ENCODE measurements at places on chromosomes 1 and 21. TPM values are rescaled to one million over a fixed set of nuclear protein-coding genes. Genes with fewer than 3 reads are reported as not detected.
A peak's percentile ranks its signal among the peaks of the same experiment; 100 is the strongest.

The DNAJC6 gene
- 10.0 TPM for total RNA-seq

The CRYAA gene
- not detected for total RNA-seq

The ATAD3B gene
- total RNA-seq = 56.6 TPM

The HLX gene
- 5.5 TPM for total RNA-seq

The ERG gene
- total RNA-seq = not detected

The DNASE2B gene
- not detected for total RNA-seq

The PUSL1 gene
- total RNA-seq = 19.2 TPM

DNA sequence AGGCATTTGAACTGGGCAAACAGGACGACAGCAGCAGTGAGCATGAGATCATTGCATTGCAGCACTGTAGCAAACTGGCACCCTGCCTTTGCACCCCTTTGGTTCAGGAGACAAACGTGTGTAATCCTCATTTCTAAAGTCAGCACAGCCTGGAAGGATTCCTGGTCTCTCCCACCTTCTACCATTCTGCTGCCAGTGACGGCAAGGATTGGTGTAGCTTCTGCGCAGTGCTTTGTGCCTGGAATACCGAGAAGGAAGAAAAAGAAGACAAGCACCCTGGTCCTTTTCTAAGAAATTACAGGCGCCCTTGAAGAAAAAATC lies 805.3 kb downstream of the USP25 start:
- H3K27me3 ChIP-seq = no peaks in the 10 kb centered on the region
- H3K36me3 ChIP-seq = peaks cover 6% of the 10 kb centered on the region
- no peak for DNase-seq
- no peak overlapping the region for H3K27ac ChIP-seq
- no peaks in the 10 kb centered on the region for H3K4me1 ChIP-seq

GRCh38 chr21:17903029-17903806 lies 84.1 kb upstream of the C21orf91 start:
- H3K36me3 ChIP-seq = peaks cover 15% of the 10 kb centered on the region
- H3K4me1 ChIP-seq = peaks cover 13% of the 10 kb centered on the region
- no peak overlapping the region for H3K4me3 ChIP-seq
- peak overlapping the region; percentile 32 for H3K27ac ChIP-seq
- no peak for DNase-seq

DNA sequence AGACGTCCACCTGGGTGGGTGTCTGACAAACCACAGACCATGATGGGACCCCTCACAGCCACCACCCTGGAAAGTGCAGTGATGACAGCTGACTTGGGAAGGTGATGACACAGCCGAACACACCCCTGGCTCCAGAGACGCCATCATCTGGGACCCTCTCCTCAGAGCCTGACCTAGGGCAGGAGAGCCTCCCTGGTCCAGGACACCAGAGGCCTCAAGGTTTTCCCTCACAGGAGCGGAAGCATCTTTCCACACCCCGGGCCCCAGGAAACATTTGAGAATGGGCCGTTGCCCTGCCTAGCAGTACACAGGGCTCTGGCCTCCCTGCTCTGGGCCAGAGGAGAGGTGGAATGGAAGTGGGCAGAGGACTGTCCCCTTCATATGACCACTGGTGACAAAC lies 79.7 kb downstream of the SYT2 start:
- H3K4me3 ChIP-seq = no peak overlapping the region
- no peaks in the 10 kb centered on the region for H3K36me3 ChIP-seq
- H3K27ac ChIP-seq = no peak overlapping the region
- peaks cover 44% of the 10 kb centered on the region for H3K4me1 ChIP-seq
- H3K27me3 ChIP-seq = peaks cover 14% of the 10 kb centered on the region
- no peak for DNase-seq

DNA sequence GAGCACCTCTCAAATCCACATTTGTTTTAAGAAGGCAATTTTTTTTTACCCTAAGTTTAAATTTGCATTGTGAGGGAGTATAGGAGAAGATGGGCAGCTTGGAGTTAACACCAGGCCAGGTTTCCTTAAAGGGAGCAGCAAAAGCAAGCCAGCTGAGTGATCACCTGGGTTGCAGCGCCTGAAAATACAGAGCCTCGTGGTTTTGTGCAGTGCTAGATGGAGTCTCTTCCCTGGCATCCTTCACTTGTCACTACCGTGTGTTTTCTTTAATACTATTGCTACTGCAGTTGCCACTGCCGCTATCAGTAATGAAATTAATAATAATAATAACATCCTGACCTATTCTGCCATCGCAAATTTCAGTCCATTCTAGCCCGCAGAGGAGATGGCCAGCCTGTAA lies 35.2 kb upstream of the VAV3 start:
- no peaks in the 10 kb centered on the region for H3K27me3 ChIP-seq
- no peak overlapping the region for H3K4me3 ChIP-seq
- H3K27ac ChIP-seq = no peak overlapping the region
- H3K4me1 ChIP-seq = no peaks in the 10 kb centered on the region
- no peaks in the 10 kb centered on the region for H3K36me3 ChIP-seq

- H3K4me3 ChIP-seq = no peak overlapping the region
- no peak overlapping the region for H3K27ac ChIP-seq
- H3K4me1 ChIP-seq = peaks cover 8% of the 10 kb centered on the region
- DNase-seq = no peak
- no peaks in the 10 kb centered on the region for H3K27me3 ChIP-seq
Measured at GRCh38 chr1:183946320-183946613, 91.3 kb downstream of the COLGALT2 start.

DNA sequence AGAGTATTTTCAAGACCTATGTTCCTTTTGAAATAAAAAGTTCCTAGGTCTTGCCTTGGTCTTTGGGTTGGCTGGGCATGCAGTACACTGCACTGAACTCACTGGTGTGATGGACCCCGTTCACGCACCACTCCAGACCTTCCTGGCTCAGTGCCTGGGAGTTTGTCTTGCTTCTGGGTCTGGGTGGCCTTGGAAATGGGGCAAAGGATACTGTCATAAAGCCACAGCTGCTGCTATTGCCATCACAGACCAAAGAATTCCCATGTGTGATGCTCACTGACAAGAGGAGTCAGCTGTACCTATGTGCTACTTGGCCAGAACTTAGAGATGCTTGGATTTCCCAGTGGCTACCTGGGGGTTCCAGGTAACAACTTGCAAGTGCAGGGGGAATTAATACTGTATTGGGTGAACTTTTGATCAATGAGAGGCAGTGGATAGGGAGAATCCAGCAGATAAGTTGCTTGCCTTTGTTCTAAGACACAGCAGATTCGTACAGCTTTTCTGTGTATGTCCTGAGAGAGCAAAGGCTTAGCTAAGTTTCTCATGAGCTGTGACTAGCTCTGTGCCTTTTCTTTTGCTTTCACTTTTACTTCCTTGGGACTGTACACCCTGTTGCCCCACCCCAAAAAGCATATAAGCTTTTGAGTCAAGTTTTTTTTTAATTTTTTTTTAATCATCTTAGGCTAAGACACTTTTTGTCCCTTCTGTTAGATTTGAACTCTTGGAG lies 115.3 kb downstream of the RUNX1 start:
- H3K27me3 ChIP-seq = no peaks in the 10 kb centered on the region
- no peaks in the 10 kb centered on the region for H3K36me3 ChIP-seq
- H3K27ac ChIP-seq = peak overlapping the region; percentile 99
- peak; percentile 71 for DNase-seq
- peaks cover 81% of the 10 kb centered on the region for H3K4me1 ChIP-seq

DNA sequence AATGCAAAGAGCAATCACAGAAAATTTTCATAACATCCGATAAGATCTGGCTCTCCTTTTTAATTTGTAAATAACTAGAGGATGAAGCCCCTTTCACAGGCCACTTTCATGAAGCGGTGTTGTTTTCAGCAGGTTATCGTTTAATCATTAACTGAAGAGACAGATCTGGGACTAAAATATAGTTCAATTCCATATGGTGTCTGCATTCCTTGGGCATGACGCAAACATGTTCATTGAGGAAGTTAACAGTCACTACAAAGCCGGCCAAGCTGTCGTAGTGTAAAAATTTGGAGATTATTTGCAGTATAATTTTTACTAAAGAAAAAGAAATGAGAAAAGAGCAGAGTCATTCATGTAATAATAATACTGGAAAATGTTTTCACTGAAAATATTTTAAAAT lies 565.2 kb upstream of the ADAMTS5 start:
- H3K4me1 ChIP-seq = no peaks in the 10 kb centered on the region
- no peak overlapping the region for H3K27ac ChIP-seq
- H3K27me3 ChIP-seq = no peaks in the 10 kb centered on the region
- no peak overlapping the region for H3K4me3 ChIP-seq

- H3K4me3 ChIP-seq = no peak overlapping the region
- DNase-seq = no peak
- no peaks in the 10 kb centered on the region for H3K36me3 ChIP-seq
Measured at GRCh38 chr1:94954263-94955220, 27.6 kb upstream of the CNN3 start.

GRCh38 chr1:49051647-49052046 lies 275.0 kb upstream of the BEND5 start:
- no peak for DNase-seq
- H3K4me3 ChIP-seq = no peak overlapping the region
- H3K27me3 ChIP-seq = no peaks in the 10 kb centered on the region
- no peaks in the 10 kb centered on the region for H3K4me1 ChIP-seq
- no peak overlapping the region for H3K27ac ChIP-seq

- no peaks in the 10 kb centered on the region for H3K27me3 ChIP-seq
- no peak for DNase-seq
- no peak overlapping the region for H3K27ac ChIP-seq
- H3K4me3 ChIP-seq = no peak overlapping the region
- no peaks in the 10 kb centered on the region for H3K36me3 ChIP-seq
Measured at GRCh38 chr1:104797982-104798381, 1048.3 kb downstream of the AMY1C start.

DNA sequence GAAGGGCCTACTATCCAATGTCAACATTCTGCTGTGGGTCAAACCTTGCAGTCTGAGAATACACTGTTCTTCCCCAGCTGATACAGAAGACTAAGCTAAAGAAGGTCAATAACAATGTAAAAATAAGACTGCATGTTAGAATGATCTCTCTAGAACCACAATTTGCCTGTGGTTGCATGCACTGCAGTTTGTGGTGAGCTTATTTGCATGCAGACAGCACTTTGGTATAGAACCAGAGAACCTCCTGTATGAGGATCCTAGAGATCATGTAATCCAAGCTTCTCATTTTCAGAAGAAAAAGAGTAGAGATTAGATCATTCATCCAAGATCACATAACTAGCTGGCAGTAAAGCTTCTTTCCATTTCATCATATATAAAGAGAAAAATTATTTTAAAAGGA lies 15.8 kb downstream of the SYNJ1 start:
- peaks cover 28% of the 10 kb centered on the region for H3K4me1 ChIP-seq
- no peaks in the 10 kb centered on the region for H3K27me3 ChIP-seq
- H3K36me3 ChIP-seq = no peaks in the 10 kb centered on the region
- no peak for DNase-seq
- H3K4me3 ChIP-seq = no peak overlapping the region

- H3K4me1 ChIP-seq = no peaks in the 10 kb centered on the region
- H3K27ac ChIP-seq = no peak overlapping the region
- no peak overlapping the region for H3K4me3 ChIP-seq
- H3K36me3 ChIP-seq = peaks cover 5% of the 10 kb centered on the region
- no peaks in the 10 kb centered on the region for H3K27me3 ChIP-seq
Measured at GRCh38 chr21:21373969-21374368, 375.8 kb downstream of the NCAM2 start.

- no peak overlapping the region for H3K27ac ChIP-seq
- H3K27me3 ChIP-seq = peaks cover 11% of the 10 kb centered on the region
- no peaks in the 10 kb centered on the region for H3K36me3 ChIP-seq
- DNase-seq = no peak
- no peak overlapping the region for H3K4me3 ChIP-seq
Measured at GRCh38 chr1:174090471-174090870, 68.3 kb upstream of the RC3H1 start.

DNA sequence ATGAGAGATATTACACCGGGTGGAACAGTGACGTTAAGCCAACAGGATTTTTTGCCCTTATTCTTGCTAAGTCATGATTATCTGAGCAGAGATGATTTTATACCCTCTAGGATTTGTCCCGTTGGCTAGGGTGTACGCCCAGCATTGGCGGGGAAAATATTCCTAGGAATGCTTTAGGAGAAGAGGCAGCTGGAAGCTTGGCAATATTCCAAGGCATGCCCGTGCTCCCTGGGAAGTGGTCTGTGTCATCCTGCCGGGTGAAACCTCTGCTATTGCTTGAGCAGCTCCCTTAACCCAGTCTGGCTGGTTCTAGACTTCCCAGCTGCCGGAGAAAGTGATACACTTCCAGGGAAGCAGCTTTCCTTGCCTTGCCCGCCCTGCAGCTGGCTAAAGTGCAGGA lies 16.2 kb downstream of the CHRNB2 start:
- peaks cover 9% of the 10 kb centered on the region for H3K4me1 ChIP-seq
- no peaks in the 10 kb centered on the region for H3K27me3 ChIP-seq
- no peak for DNase-seq
- no peak overlapping the region for H3K27ac ChIP-seq

GRCh38 chr21:19844334-19844733 lies 1153.9 kb upstream of the NCAM2 start:
- H3K27me3 ChIP-seq = no peaks in the 10 kb centered on the region
- H3K4me3 ChIP-seq = no peak overlapping the region
- H3K36me3 ChIP-seq = no peaks in the 10 kb centered on the region
- H3K27ac ChIP-seq = no peak overlapping the region

- no peak for DNase-seq
- peaks cover 37% of the 10 kb centered on the region for H3K27me3 ChIP-seq
- H3K4me1 ChIP-seq = no peaks in the 10 kb centered on the region
Measured at GRCh38 chr1:164759979-164760469, 201.0 kb downstream of the PBX1 start.

- no peaks in the 10 kb centered on the region for H3K27me3 ChIP-seq
- H3K27ac ChIP-seq = no peak overlapping the region
- H3K4me1 ChIP-seq = no peaks in the 10 kb centered on the region
- no peak overlapping the region for H3K4me3 ChIP-seq
Measured at GRCh38 chr1:99218572-99218971, 45.7 kb upstream of the PLPPR4 start.

GRCh38 chr1:162541619-162542141 lies 19.8 kb upstream of the UAP1 start:
- H3K27me3 ChIP-seq = no peaks in the 10 kb centered on the region
- peaks cover 6% of the 10 kb centered on the region for H3K36me3 ChIP-seq
- no peak overlapping the region for H3K4me3 ChIP-seq

- DNase-seq = no peak
- peaks cover 18% of the 10 kb centered on the region for H3K27me3 ChIP-seq
- no peak overlapping the region for H3K4me3 ChIP-seq
- peaks cover 4% of the 10 kb centered on the region for H3K4me1 ChIP-seq
Measured at GRCh38 chr21:31781737-31782136, 49.8 kb upstream of the SCAF4 start.

GRCh38 chr1:184021728-184022127 lies 15.8 kb downstream of the COLGALT2 start:
- peaks cover 3% of the 10 kb centered on the region for H3K4me1 ChIP-seq
- no peaks in the 10 kb centered on the region for H3K36me3 ChIP-seq
- no peak for DNase-seq
- no peak overlapping the region for H3K4me3 ChIP-seq
- H3K27ac ChIP-seq = no peak overlapping the region
- peaks cover 2% of the 10 kb centered on the region for H3K27me3 ChIP-seq

GRCh38 chr1:47232187-47232874 lies at the start of gene TAL1:
Gene TAL1 (minus strand): TSS chr1:47232225. CDS start chr1:47225888, 6,337 bp downstream.
- peak within 1 kb of the TSS; percentile 89 for H3K4me3 ChIP-seq
- no peaks in the 10 kb centered on the region for H3K36me3 ChIP-seq
- no peak for DNase-seq
- peaks cover 66% of the 10 kb centered on the region for H3K27me3 ChIP-seq
- H3K4me1 ChIP-seq = peaks cover 28% of the 10 kb centered on the region

Data from natural killer cell treated with Interleukin-12 subunit alpha and Interleukin-12 subunit beta and Interleukin-15 and Interleukin-18, amount 100 ng/mL, for 72 hours (primary cell).